ENCODE measurements at places on chromosomes 2 and 18. TPM values are rescaled to one million over a fixed set of nuclear protein-coding genes. Genes with fewer than 3 reads are reported as not detected.

KATNAL2 gene
- 8.5 TPM for polyA plus RNA-seq

GRCh38 chr2:227654426-227654825, 12.2 kb upstream of the SCYGR5 start:
- no peak for DNase-seq

KCNJ3 gene
- 0.67 TPM for polyA plus RNA-seq

GRCh38 chr2:227536445-227536844, 62.2 kb upstream of the SCYGR2 start:
- DNase-seq, result no peak

ERFE gene
- polyA plus RNA-seq, result 1.2 TPM

LHCGR gene
- 0.09 TPM for polyA plus RNA-seq

DNA sequence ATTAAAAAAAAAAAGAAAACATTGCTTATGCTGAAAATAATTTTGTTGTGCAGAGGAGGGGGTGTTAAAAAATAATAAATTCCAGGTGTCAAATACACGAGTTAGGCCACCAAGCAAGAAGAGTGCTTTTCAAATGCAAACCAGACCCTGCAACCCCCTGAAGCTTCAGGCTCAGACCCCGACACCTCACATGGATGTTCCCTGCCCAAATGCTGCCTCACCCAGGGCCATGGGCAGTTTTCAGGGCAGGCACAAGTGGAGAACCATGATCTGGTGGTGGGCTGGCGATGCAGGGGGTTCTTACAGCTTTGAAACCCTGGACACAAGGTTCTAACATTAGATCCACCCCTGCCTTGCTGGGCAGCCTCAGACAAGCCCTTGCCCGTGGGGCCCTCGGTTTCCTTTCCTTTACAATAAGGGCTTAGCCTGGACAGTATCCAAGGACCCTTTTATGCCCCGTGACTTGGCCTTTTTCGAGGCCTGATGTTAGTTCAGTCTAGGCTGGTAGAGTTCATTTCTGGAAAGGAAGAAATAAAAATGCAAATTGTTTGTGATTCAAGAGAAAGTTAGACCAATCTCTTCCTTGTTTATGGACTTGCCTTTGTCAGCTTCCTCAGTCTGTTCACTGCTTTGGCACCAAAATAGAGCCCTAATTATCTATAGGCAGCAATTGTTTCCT, 168.7 kb downstream of the DDX1 start:
- no peak for DNase-seq

DNA sequence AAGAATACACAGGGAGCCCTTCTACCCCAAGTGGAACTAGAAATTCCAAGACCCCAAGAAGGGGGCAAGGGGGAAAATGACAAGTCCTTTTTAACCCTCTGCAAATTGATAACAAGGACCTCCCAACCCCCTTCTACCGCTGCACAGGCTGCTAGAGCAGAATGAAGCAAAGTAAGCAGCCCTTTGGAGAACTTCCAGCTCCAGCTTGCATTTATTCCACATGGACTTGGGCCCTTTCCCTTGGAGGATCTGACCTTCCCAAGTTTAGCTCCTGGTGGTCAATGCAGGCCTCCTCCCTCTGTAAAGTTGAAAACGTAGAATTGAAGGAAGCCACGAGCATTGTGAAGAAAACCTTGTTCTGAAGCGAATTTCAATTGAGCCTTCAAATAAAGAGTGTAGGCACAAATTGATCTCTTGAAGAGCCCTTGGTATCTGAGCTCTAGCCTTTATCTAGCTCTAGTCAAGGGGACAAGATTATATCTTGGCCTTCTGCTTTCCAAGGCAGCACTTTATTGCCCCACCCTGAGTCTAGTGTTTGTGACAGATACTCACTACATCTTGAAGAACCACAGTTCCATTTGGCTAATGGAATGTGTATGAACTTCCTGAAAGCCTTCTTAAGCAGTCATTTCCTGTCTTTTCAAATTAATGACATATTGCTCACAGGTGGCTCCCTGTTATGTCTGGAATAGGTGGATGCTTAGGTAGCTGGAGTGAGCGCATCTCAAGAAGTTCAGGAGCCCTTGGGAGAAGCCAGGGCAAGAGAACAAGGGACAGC, 37.2 kb downstream of the SLC14A2 start:
- DNase-seq, result no peak

DNA sequence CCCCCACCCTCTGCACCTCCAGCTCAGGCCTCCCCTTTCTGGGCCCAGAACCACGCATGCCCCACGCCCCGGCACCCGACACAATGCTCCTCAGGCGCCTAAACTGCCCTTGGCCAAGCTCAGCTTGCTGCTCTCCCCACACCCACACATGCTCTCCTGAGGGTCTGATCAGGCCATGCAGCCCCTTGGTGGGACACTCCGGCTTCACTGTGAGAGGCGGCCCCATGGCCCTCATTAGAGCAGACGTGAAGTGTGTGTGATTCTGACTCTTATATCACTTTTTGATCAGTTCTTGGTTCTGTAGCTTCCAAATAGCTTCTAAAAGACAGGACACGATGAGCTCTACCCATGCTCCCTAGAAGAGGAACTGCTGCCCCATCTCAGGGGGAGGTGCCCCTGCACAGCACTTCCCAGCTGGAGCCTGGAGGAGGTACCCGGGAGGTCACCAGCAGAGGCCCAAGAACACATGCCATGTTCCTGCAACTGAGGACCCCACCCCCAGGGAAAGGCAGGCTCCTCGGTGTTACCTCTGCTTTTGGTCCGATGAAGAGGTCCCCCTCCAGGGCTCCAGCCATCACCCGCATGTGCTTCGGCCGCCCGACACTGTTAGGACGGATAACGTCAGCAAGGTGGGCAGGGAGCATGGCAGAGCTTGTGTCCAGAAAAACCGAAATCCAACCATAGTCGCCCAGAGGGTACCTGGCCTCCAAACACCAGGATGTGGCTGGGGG, 3.6 kb downstream of the ACTR1B start:
- DNase-seq, result no peak

GRCh38 chr2:173892341-173892740, 72.8 kb downstream of the SP3 start:
- no peak for DNase-seq

DNA sequence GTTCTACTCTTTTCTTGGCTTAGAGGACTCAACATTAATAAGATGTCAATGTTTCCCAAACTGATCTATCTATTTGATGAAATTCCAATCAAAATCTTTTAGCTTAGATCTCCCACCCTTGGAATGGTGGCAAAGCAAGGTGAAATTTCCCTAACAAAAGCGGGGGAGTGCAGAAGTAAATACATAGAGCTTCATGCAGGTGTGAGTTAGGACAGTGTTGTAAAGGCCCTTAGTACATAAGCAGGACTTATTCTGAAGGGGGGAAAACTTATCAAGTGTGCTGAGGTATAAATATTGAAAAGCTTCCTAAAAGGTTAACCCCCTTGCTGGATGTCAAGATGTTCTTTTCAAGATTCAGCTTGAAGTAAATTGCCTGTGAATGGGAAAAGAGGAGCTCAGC, 608.6 kb upstream of the CELF4 start:
- DNase-seq, result no peak

LRP2 gene
- 4.3 TPM for polyA plus RNA-seq

DNA sequence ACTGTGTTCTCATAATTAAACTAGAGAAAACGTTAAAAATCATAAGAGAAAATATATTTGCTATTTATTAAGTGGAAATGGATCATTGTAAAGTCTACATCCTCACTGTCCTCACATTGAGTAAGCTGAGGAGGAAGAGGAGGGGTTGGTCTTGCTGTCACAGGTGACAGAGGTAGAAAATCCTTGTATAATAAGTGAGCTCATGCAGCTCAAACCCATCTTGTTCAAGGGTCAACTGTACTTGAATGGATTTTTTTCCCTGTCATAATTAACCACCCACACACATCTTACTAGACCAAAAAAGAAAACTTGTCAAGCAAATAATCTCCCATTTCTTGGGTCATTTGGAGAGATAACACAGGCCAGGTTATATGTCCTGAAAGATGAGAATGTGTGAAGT, 231.2 kb downstream of the NEDD4L start:
- no peak for DNase-seq

DNA sequence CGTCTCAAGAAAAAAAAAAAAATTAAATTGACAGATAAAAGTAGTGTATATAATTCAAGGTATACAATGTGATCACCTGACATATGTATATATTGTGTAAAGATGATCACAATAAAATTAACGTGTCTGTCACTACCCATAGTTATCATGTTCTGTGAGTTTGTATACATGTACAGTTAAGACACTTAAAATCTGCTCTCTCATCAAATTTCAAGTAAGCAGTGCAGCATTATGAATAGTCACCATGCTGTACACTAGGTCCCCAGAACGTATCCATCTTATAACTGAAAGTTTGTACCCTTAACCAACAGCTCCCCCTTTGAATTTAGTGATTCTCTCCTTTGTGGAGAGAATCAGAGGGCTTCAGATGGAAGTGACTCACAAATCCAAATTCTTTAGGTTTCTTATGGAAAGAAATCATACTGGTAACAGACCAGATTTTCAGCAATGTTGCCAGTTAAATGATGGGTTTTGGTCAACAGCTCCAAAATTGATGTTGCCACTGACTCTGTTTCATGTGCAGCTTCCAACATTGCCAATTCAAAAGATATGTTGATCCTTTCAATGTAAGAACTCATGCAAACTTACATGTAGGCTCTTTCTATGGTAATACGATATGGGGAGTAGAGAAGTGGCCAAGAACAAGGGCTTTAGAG, 281.5 kb downstream of the AFF3 start:
- no peak for DNase-seq

BIN1 gene
- 51.3 TPM for polyA plus RNA-seq

DNA sequence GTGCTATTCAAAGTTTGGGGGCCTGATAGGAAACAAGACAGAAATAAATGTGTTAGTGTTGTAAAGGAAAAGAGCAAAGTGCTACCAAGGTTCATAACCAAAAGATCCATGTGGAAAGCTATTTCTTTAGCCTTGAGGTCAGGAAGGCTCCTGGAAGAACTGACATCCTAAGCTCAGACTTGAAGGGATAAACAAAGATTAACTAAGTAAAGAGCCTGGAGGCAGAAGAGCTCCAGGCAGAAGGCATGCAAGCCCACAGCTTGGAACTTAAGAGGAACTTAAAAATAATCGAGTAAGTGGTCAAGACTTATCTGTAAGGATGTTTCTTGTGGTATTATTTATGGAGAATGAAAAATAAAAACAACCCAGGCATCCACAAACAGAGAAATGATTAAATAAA, 245.0 kb upstream of the MGAT5 start:
- no peak for DNase-seq

- DNase-seq, result peak; percentile 43
Observed at GRCh38 chr2:228268301-228268700, 86.8 kb upstream of the SPHKAP start.

DNA sequence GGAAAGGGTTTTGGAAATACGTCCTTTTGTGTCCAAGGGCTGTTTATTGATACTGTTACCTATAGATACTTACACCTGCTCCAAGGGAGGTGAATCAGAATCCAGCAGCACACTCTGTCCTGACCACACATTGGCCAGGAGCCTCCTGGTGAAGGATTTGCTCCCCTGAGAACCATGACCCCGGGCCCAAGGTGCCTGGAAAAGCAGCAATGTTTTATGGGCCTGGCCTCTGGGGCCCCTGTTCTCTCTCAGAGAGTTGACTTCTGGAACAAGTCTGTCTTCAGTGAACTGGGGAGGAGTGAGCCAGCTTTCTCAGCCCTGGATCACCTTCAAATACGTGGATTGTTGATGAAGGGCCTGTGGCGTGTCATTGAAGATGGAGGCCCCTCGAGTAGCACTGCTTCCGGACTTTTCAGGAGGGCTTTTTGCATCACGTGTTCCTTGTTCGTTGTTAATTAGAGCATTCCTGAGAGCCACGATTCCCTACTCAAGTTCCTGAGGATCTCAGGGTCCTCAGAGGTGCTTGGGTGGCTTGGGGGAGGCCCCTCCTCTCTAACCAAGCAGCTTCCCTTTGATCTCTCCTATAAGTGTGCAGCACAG, 78.5 kb upstream of the RPL31 start:
- peak; percentile 45 for DNase-seq

- no peak for DNase-seq
Observed at GRCh38 chr18:6819332-6819731, 89.8 kb downstream of the ARHGAP28 start.

DNA sequence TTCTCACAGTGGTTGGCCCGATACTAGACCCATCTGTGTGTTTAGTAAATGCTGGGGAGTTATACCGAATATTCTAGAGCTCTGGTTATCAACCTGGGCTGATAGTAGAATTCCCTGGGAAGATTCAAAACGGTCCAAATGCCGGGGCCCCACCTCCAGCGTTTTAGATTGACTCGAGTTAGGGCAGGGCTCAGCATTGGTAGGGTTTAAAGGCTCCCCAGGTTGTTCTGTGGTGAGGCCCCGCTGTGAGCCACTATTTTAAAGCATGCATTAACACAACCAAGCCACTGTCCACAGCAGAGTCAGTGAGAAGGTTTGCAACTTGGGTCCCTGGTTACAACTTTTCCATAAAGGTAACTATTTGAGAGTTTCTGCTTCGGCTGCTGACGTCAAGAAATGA, 73.6 kb downstream of the DYSF start:
- DNase-seq, result no peak

- DNase-seq, result no peak
Observed at GRCh38 chr18:34820360-34821065, 110.4 kb downstream of the DTNA start.

- DNase-seq, result no peak
Observed at GRCh38 chr2:2775018-2775417, 443.9 kb upstream of the MYT1L start.

DNA sequence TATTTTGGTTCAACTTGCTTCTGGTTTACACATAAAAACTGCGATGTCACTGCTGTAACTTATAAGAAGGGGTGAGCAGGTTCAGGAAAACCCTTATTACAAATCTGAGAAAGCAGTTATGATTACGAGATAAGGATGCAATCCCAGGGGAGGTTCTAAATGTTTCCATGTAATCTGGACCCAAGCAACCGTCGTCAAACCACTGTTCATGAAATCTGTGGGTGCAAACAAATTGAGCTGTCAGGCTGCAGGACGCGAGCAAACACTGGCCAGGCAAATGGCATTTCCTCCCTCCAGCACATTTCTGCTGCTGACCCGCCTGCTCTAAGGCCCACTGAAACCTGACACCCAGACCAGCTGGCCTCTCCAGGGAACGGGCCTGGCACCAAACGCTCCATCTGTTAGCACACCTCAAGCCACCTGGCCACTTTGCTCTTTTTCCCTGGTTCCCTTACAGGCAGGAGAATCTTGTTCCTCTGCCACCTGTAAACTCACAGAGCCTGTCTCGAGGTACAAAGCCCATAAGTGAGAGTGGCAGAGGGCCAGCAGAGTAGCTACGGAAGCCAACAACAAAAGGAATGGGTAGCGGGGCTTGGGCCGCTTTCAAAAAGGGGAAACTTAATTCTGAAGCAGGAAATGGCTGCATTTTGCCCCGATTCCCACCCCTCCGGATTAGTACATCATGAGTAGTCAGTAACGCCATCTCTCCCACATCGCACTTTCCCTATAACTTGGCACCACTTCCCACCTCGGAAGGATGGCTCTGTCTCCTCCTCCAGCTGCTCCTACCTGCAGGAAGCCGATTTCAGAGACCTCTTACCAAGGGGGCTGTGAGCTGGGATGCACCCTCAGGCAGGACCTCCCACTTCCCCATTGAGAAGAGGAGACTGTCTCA, 26.5 kb downstream of the CRACDL start:
- peak; percentile 74 for DNase-seq

GRCh38 chr18:61502472-61502871, 169.2 kb downstream of the CDH20 start:
- DNase-seq, result peak; percentile 48

- DNase-seq, result peak; percentile 52
Observed at GRCh38 chr2:55887351-55887750, 36.2 kb downstream of the EFEMP1 start.

- DNase-seq, result no peak
Observed at GRCh38 chr2:40261042-40261441, 190.8 kb downstream of the SLC8A1 start.

Data from right lung (tissue), 10 donors.